ENCODE measurements at places on chromosomes 1 and 21.

GRCh38 chr1:28776341-28776740 lies 35.6 kb upstream of the OPRD1 start:
- no peak for DNase-seq

- no peak for DNase-seq
Measured at GRCh38 chr1:70675737-70676156, 264.7 kb downstream of the CTH start.

GRCh38 chr1:231073331-231073730 lies 33.3 kb upstream of the FAM89A start:
- no peak for DNase-seq

- DNase-seq, result no peak
Measured at GRCh38 chr1:174134003-174134659, 25.2 kb upstream of the RABGAP1L start.
